HL-60 (cell line): ENCODE measurements at places on chromosomes 5 and 9.

DNA sequence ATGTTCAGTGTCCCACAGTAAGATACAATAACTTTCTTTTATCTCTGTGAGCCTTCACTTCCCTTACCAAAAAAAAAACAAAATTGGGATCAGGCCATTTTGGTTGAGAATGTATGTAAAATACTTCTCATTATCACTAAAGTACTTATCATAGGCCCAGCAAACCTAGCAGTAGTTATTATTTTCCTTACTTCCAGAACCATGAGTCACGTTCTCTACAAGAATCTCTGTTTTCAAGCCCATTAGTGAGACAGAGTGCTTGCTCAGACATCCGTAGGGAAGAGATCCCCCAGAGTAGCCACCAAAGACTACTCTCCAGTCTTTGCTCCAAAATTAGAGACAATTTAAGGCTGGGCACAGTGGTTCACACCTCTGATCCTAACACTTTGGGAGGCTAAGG, 103.9 kb upstream of the NR5A1 start:
- no peak for DNase-seq

- DNase-seq, result no peak
These were observed 89.5 kb upstream of the FAM120A start for GRCh38 chr9:93361995-93362394.

- no peak for DNase-seq
These were observed 96.5 kb upstream of the CAST start for GRCh38 chr5:96565582-96566265.

DNA sequence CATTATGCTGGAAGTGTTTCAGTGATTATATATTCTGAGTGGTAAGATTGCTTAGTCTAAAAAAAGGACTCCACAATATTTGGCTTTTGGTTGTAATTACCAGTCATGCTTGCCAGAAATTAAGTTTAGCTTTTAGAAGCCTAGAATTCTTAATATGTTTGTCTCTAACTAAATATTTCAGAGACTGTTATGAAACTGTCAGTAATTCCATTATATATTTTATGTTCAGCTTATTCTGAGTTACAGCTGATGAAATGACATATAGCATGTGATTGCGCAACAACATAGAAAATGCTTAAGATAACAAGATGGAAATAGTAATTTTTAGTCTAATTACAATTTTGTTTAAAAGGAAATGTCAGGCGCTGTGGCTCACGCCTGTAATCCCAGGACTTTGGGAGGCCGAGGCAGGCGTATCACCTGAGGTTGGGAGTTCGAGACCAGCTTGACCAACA, 44.2 kb downstream of the KIAA1958 start:
- DNase-seq, result no peak

DNA sequence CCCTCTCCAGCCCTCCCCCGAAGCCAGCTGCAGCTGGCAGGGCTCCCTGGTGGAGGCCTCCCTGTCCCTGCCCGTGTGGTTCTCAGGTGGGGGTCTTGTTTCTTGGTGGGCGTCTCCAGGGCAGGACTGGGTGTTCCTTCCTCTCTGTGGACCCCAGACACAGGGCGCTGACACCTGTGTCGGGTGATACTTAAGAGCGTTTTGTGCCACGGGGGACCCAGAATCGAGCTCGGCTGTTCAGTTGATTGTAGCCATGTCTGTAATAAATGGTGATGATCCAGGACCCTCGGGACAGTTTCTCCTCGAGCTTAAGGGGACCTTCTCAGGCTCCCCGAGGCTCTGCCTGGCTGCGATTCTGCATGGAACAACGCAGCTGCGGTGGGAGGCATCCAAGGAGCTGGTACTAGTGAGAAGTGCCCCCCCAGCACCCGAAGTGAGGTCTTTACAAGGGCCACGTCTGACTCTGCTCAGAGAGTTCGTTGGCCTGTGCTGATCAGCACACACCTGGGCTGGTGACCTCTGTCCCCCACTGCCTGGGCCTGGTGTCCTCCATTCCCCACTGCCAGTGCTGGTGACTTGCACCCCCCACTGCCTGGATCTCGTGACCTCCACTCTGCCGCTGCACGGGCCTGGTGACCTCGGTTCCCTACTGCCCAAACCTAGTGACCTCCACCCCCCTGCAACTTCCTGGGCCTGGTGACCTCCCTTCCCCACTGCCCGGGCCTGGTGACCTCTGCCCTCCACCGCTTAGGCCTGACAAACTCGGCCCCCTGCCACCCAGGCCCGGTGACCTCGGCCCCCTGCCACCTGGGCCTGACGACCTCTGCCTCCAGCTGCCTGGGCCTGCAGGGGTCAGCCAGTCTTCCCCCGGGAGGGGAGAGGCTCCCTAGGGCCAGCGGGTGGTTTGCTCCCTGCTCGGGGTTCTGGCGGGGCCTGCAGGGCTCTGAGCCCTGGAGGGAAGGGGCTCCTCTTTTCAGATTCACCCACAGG, 36.0 kb downstream of the NDUFS6 start:
- DNase-seq, result no peak

- no peak for DNase-seq
These were observed 366.9 kb upstream of the ZNF608 start for GRCh38 chr5:125113328-125113727.

GRCh38 chr5:73435759-73436534, 12.6 kb downstream of the FOXD1 start:
- DNase-seq, result no peak

DNA sequence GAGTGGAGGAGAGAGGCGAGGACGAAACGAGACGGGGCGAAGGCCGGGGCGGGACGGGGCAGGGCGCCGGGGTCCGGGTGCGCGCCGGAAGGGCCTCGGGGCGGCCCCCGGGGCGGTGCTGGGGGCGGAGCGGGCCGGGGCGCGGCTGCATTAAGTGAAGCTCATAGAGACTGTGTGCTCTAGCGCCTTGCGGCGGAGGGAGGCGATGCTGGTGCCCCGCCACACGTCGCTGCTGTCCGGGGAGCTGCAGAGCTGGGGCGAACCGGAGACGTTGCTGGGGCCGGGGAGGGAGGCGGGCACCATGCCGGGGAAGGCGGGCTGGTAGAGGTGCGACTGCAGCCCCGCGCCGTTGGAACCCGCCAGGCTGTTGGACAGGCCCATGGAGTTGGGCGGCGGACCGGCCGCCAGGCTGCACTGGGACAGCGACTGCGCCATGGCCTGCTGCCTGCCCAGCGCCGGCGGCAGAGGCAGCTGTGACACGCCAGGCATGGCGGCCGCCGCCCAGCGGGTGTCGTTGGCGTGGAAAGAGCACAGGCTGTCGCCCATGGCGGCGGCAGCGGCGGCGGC, 8.3 kb downstream of the OTP start:
- DNase-seq, result peak; percentile 11

- DNase-seq, result no peak
These were observed 5.8 kb downstream of the TRAF1 start for GRCh38 chr9:120920806-120921178.

DNA sequence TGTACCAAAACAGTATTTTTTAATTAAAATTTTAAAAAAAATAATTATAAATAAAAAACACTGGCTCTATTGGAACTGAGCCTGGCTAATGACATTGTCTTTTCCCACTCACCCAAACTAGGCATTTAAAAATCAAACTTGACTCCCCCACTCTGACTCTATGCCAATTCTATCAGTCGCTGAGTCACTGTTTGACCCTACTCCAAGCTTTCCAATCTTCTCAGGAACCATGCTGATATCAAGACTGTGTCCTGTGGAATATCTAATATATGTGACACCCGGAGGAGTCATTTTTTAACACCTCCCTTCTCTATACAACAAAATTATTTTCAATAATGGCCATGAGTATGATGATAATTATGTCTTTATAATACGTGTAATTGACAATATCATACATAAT, 171.6 kb upstream of the RASEF start:
- no peak for DNase-seq

- no peak for DNase-seq
These were observed 267.5 kb upstream of the GRIA1 start for GRCh38 chr5:153222936-153223335.

GRCh38 chr9:73344060-73344459, 192.4 kb downstream of the ANXA1 start:
- DNase-seq, result no peak

- no peak for DNase-seq
These were observed 9.6 kb upstream of the LHX2 start for GRCh38 chr9:124001866-124002525.

- no peak for DNase-seq
These were observed 30.3 kb downstream of the TPPP start for GRCh38 chr5:662751-663435.

DNA sequence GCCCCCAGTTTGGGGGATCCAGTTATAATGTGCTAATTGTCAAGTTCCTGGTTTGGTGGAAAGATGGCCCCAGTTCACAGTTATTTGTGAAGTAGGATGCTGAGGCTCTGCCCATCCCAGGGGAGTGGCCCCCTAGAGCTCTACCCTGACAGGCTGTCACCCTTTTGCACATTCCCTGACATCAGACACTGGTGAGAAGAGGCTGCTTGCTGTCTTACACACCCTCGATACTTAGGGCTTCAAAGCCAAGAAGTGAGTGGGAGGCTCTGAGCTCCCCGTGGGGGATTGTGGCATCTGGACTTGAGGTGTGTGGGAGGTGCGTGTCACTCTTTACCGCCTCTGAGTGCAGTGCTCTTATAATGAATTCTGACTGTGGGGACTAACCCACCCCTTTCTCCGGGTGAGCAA, 168.5 kb downstream of the DOCK2 start:
- DNase-seq, result no peak

GRCh38 chr5:127013407-127013806, 17.0 kb downstream of the MARCHF3 start:
- no peak for DNase-seq

DNA sequence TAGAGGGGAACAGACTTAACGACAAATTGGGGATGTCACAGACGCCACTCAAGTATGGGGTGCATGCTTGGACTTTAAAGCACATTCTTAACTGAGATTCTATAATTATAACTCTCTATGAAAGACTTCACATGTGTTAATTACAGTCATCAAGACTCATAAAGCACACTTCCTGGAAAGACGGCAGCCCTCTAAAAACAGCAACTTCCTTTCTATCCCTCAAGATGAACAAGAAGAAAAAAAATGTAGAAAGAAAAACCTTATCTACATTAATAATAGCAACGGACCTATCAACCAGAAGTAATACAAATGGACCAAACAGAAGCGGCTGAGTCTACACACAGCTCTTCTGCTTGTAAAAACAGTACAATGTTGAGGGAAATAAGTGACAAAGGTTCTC, 21.2 kb downstream of the GNAQ start:
- DNase-seq, result no peak
